ENCODE measurements at places on chromosomes 4 and X.
A peak's percentile ranks its signal among the peaks of the same experiment; 100 is the strongest.

DNA sequence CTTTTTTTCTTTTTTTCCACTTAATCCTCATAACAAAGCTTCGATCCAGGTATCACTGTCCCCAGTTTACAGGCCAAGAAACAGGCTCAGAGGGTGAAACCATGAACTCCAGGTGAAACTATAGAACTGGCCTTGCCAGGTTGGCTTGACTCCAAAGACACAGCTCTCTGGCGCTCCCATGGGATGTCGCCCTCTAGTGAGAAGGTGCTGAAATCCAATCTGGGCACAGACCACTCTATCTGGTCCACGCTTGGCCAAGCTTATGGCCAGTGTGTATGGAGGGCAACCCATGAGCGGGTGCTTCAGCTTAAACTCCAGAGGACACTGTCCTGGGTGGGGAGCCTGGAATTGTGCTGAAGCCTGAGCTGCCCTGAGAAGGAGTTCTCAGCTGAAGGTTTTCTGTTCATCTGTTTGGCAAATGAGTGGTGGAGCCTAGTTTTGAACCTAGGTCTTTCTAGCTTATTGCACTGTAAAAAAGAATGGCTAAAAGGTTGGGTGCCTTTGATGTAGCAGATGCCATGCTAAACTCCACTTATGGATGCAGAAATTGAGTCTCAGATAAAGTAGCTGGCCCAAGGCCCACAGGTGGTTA, 70.5 kb downstream of the SEL1L3 start:
- no peak for DNase-seq

DNA sequence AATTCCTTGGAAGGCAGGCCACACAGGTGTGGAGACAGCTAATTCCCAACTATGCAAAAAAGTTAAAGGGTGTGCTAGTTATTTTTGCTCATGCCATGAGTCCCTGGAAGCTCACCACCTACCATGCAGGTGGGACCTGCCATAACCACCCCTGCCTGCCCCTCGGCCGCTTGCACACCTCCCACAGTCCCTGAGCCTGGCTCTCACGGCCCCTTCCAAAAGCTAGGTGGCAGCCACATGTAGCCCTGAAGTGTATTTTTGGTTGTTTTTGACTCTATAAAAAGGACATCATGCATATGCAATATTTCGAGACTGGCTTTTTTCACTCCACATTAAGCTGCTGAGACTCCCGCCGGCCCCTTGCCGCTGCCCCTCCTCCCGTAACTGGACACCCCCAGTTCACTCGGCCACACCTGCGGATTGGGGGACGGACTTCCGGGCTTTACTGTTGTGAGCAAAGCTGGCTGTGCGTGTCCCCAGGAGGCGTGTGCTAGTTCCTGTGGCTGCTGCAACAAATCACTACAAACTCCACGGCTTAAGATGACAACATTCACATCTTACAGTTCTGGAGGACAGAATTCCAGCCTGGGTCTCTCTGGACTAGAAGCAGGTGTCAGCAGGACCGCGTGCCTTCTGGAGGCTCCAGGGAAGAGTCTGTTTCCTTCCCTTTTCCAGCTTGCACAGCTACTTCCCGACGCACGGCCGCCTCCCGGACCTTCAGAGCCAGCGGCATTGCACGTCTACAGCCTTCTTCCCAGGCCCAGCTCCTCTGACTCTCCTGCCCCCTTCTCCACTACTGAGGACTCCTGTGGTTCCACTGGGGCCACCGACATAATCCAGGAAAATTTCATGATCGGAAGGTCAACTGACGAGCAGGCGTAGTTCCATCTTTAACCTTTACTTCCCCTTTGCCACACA, 24.8 kb downstream of the ZFYVE28 start:
- no peak for DNase-seq

GRCh38 chr4:19492606-19493005, 759.1 kb upstream of the SLIT2 start:
- no peak for DNase-seq

- peak; percentile 33 for DNase-seq
Measured at GRCh38 chr4:173257732-173258717, 76.1 kb downstream of the HMGB2 start.

GRCh38 chrX:101564651-101565050, 14.3 kb downstream of the ARMCX1 start:
- DNase-seq: no peak

Measured in fibroblast of skin of left biceps (primary cell).